Sigmoid colon (tissue), 7 donors: ENCODE measurements at places on chromosomes 1 and 21. TPM values are rescaled to one million over a fixed set of nuclear protein-coding genes. Genes with fewer than 3 reads are reported as not detected.

DNA sequence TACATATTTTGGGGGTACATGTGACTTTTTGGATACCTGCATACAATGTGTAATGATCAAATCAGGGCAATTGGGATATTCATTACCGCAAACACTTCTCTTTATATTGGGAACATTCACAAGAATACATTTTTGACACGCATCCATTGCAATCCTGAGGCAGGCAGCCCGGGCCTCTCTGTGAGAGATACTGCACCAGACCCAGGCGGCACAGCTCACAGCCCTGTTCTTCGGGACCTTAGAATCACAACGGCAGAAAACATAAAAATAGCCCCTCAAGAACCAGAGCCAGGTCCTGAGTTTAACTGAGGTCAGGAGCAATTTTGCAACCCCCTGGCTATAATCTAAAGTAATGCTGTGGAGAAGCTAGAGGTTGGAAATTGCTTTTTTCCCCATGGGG lies 90.8 kb upstream of the PGBD5 start:
- DNase-seq: no peak

- DNase-seq: no peak
Observed at GRCh38 chr1:42192106-42192505, 27.6 kb upstream of the GUCA2A start.

GRCh38 chr1:6738987-6739676 lies 37.5 kb upstream of the DNAJC11 start:
- DNase-seq: no peak

DNA sequence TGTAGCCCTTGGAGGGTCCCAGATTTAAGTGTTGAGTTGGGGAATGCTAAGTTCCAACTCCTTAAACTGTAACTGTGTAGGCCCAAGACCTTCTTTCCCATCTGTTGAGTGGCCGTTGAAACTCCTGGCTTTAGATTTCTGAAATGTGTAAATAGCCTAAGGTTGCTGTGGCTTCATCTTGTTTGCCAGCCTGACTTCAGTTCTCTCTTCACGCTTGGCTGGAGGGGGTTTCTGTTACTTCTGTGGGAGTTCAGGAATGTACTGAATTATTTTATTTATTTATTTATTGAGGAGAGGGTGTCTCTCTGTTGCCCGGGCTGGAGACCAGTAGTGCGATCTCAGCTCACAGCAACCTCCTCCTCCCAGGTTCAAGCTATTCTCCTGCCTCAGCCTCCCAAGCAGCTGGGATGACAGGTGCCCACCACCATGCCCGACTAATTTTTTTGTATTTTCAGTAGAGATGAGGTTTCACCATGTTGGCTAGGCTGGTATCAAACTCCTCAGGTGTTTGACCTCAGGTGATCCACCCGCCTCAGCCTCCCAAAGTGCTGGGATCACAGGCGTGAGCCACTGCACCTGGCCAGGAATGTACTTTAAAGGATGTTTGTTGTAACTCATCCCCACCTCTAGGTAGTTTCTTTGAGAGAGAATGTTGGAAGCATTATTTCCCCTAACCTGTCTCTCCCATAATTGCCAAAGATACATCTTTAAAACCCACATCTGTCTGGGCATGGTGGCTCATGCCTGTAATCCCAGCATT lies 5.9 kb downstream of the TTC39A start:
- no peak for DNase-seq

- DNase-seq: no peak
Observed at GRCh38 chr21:34795175-34795547, 126.4 kb downstream of the CLIC6 start.

DNA sequence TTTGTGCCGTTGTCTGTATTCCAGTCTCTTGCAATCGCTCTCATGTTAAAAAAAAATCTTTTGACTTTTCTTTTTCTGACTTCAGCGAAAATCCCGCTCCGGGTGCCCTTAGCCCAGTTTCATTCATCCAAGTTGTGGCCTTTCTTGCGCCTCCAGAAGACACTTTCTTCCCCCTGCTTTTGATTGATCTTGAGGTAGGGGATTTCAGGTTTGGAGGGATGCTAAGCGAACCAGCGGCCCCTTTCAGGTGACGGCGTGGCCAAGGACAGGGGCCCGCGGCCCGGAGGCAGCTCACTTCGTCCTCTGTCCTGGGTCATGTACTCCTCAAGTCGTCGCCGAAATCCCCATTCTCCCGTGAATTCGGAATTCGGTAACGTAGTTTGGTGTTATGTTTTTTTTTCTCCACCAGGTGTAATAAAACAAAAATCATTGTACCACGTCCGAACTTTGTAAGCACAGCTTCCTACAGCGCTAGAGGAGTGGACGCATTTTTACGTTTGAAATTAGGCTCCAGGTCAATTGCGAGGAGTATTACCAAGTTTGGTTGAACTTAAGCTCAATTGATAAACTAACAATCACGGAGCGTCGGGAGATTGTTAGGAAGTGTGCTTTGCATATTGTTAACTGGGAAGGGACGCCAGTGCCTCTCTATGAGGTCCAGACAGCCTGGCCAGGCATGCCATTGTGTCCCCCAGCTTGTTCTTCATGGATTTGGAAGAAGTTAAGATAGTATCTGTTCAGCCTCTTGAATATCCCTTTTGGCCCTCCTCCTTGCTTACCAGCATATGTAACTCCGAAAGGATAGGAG lies 1.1 kb downstream of the MRPS6 start:
- no peak for DNase-seq

Gene ELAPOR1
- total RNA-seq: 0.41 TPM

Gene TDRD5
- total RNA-seq: not detected
